HT-29 (cell line): ENCODE measurements at places on chromosomes 7 and 10. TPM values are rescaled to one million over a fixed set of nuclear protein-coding genes. Genes with fewer than 3 reads are reported as not detected.

The PDE6C gene
- not detected in 2 replicates for total RNA-seq

The UROS gene
- 44.0 and 48.0 TPM in 2 replicates for total RNA-seq

The TCF7L2 gene
- total RNA-seq: 13.8 and 16.5 TPM in 2 replicates

The TMEM273 gene
- total RNA-seq: not detected in 2 replicates
